ENCODE measurements at places on chromosomes 3 and 15.

DNA sequence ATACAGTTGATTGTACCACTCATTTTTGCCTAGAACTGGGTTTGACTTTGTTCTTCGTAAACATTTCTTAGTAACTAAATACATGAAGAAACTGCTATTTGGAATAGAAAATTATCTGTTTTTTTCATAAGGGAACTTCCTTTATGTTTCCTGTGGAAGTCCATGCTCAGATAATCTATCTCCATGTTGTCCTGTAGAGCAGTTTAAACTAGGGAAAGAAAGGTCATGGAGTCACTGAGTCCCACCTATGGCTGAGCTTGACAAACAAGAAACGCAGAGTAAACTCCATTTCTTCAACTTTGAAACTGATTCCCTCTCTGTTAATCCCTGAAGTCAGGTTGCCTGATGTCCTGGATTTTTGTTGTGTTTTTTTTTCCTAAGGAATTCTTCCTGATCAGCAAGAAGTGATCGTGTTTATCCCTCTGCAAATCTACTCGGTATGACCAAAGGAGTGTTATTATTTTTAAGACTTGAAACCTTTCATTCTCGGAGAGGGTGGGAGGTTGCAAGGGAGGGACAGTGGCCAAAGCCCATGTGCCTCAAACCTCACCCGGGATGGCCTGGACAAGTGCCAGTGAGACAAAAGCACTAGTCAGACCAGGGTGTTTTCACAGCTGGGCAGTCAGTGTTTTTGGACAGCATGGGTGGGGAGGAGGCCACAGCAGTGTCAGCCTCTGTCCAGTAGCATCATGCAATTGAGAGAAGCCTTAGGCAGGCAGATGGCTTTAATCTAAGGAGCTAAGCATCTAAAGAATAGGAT, 129.8 kb upstream of the PHLDB2 start:
- peak; percentile 79 for DNase-seq

GRCh38 chr3:64209866-64210621, 15.2 kb downstream of the PRICKLE2 start:
- DNase-seq = peak; percentile 92

DNA sequence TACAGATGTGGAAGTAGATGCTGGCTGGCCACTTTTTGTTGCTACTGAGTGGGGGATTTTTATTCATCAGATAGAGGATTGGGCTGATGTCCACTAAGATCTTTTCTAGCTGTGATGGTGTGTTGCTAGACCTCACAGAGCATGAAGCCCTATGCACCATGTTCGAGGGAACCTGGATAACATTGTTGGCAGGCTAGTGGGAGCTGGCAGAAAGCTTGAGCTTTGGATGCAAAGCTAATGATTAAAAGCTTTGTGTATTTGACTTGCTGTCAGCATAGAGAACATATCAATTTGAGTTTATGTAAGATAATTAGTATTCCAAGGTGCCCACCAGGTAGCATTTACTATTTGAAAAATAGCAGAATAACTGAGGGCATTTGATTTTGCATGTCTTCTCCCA, 59.1 kb downstream of the ST6GAL1 start:
- DNase-seq = no peak

DNA sequence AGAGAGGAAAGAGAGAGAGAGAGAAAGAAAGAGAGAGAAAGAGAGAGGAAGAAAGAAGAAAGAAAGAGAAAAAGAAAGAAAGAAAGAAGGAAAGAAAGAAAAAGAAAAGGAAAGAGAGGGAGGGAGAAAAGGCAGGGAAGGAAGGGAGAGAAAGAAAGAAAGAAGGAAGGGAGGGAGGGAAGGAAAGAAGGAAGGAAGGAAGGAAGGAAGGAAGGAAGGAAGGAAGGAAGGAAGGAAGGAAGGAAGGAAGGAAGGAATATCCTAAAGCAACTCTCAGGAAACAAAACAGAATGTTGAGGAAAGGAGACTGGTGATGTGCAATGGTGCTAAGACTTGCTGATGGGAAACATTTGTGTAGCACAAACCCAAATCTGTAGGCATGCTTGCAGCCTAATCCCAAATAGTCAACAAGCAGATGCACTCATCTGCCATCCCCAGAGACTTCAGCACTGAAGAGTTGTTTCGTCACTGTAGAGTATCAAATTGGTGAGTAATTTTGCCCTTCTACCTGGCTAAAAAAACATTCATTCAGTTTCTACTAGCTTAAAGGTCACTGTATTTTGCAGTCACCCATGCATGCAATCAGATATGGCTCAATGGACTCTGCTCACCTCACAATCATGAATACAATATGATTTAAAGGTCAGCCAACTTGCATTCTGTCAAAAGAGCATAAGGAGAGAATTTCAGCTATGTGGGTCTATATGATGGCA, 480.3 kb downstream of the FGF12 start:
- no peak for DNase-seq

DNA sequence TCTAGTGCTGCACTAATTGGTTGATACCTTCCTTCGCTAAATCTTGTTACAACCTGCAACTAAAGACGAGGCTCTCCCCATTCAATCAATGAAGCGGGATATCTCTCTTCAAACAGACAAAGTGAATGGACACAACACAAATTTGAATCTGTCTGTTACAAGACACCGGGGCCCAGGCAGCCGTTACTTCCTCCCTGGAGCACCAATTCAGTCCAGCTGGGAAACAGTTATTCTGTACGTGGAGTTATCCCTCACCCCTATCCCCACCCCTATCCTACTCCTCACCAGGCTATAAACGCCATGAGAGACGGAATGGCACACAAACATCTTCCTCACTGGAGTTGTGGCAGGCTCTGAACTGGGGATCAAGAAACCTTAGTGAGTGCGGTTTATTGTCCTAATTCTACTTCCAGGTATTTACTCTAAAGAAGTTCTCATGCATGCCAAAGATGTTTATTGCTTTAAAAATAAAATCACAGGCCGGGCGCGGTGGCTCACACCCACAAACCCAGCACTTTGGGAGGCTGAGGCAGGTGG, 181.8 kb downstream of the FOXP1 start:
- no peak for DNase-seq

DNA sequence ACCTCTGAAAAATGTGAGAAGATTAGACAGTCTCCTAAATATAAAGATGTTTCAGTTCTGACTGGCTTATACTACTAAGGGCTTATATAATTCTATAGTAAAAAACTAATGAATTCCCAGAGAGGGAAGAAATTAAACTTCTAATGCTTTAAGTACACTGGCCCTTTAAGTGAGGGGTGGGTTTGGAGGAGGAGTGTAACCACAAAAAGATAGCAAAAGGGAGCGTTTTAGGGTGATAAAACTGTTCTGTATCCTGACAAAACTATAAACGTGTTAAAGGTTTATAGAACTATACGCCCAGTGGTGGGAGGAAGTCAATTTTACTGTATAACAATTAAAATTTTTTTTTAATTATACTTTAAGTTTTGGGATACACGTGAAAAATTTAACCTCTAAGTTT, 45.8 kb downstream of the CEP152 start:
- DNase-seq = no peak

DNA sequence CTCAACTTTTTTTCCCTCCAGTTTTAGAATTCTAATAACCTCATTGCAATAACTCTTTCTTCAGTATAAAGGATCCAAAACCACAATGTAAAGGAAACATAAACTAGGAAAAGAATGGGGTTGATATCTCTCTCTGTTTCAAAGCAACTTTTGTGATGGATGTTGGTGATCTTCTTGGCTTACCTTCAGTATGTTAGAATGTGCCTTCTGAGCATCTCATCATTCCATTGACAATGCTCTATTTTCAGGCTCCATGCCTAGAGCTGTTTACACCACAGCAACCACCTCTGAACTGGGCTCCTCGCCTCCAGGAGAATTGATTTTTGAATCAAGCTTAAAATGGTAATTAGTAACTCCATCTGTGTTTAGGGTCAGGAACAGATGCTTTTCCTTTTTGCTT, 6.6 kb downstream of the NLGN1 start:
- DNase-seq = no peak

DNA sequence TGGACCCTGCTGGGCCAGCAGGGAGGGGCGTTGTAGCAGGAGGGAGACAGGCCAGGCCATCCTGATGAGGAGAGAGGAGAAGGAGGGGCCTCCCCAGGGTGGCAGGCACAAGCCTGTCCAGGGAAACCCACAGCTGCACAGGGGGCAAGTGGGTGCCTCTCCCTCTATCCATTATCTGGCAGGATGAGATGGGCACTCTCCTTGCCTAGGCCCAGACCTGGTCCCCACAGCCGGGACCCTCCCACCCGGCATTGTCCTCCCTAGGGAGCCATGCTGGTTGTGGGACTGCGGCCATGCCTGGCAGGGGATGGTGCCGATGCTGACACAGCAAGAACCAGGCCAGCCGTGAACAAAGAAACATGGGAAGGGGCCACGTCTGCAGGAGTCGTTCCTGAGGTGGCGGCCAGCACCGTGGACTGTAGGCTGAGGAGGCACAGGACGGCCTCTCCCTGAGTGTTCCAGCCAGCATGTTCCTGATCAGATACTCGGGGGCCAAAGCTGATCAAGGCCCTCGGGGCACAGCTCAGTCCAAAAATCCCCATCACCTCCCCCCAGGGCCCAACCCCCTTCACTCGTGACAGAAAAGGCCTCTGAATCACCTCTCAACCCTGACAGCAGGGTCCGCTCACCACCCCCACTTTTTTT, 19.2 kb upstream of the CYP11A1 start:
- DNase-seq = no peak

DNA sequence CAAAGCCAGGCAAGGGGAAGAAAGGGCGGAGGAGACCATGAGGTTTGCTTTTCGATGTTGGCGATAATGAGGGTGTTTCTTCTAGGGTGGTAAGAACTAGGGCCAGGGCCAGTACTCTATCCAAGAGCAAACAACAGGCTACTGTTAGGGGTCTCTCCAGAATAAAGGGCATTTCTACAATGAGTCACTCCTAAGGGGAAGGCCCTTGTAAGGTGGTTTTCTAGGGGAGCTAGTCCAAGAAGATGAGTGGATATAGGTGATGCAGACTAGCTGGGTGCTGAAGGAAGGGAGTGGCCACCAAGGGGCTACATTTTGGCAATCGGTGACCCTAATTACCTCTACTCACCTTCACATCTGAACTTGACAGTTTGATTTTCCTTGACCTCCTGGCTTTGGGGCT, 148.5 kb upstream of the HACD2 start:
- no peak for DNase-seq

- DNase-seq = no peak
Observed at GRCh38 chr3:42844412-42844713, 31.3 kb downstream of the CYP8B1 start.

DNA sequence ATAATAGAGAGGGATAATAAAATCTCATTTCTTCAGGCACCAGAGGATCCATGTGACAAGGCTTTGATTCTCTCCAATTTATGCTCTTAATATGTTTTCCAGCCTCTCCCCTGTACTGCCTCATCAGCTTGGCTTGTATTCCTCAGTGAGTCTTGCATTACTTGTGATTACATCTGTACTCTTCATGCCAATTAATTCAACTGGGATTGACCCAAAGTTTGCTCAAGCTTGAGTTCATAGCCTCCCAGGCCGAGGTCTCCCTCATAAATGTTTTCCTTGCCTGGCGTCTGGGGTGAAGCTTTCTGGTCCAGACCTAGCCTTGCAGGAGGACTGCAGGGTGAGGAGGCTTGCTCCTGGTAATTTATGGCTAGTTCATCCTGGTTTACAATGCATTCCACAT, 146.9 kb downstream of the CHST2 start:
- DNase-seq = no peak

GRCh38 chr3:12239301-12239700, 49.6 kb upstream of the PPARG start:
- peak; percentile 32 for DNase-seq

- DNase-seq = no peak
Observed at GRCh38 chr3:20055020-20055775, 15.0 kb downstream of the KAT2B start.

Measured in fibroblast of pulmonary artery (primary cell).